ENCODE measurements at places on chromosomes 16 and 17. TPM values are rescaled to one million over a fixed set of nuclear protein-coding genes. Genes with fewer than 3 reads are reported as not detected.
A peak's percentile ranks its signal among the peaks of the same experiment; 100 is the strongest.

Gene PDIA2
- 2.4 TPM for total RNA-seq

DNA sequence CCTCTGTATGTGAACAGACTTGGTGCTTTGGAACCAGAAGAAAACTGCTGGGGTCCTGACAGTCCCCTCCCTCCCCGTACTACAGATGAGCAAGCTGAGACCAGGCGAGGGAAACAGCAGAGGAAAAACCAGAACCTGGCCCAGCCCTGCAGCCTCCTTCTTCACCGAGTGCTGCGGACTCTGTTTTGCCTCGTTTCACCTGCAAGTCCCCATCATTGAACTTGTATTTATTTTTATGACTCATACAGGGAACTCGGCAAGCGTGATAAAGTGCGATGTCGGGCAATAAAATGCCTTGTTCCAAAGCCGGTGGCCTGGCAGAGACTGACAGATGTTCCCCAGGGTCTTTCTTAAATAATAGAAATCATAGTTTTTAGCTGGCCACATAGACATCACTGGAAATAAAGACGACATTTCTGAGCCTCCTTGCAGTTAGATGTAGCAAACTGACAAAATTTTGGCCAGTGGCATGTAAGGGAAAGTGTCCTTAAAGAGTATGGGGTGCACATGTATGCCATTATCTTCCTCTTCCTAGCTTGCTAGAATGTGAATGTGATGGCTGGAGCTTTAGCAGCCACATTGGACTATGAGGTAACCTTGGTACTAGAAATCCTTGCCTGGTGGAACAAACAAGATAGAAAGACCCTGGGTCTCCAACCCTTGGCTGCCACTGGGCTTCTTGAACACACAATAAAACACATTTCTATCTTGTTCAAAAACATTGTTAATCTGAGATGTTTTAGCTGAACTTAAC is 128.6 kb downstream of the IRF8 start:
- no peak for DNase-seq

GRCh38 chr16:47625115-47625567 is 164.0 kb downstream of the PHKB start:
- no peak for DNase-seq

DNA sequence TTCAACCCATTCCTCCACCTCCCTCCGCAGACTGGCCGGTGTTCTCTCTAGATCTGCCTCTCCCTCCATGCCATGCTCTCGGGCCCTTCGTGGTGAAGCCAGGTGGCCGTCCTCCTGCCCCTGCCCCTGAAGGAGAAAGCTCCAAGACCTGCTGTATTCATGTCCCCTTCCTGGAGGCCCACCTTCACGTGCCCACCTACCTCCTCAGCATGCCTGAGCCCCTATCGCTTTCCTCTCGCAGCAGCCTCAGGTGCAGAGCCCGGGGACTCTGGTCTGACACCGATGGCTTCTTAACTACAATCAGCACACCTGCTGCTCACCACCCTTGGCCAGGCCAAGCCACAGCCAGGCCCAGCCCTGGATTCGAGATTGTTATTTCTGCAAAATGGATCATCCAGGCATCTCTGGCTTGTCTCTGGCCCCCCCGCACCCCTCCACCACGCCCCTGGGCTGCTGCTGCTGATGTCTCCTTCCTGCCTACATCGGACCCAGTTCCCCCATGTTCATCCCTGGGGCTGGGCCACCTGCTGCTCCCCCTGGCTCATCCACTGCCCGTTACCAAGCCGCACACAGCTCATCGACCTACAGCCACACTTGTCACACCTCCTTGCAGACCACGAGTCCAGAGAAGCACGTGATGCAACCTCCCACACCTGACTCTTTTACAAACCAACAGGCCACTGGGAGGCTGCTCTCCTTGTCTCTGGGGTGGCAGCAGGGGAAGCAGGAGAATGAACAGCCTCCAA is 32.5 kb upstream of the TNFRSF13B start:
- no peak for DNase-seq

DNA sequence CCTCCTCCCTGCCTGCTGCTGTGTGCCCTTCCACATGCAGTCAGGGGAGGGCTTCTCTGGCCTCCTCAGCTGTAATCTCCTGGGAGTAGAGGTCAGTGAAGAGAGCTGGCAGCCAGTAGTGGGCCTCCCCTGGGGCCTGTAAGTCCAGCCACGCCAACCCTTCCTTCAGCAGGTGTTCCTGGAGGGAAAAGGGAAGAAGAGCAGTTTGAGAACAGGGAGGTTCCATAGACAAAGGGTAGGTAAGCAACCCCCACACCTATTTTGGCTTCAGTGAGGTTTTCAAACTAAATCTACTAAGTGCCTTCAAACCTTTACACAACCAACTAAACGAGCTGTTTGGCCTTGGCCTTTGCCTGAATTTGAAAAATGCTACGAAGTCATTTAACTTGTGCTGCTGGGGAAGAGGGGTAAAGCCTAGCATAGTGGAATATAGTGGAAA is 14.2 kb downstream of the SNF8 start:
- DNase-seq = no peak

Gene PLK1
- total RNA-seq = 147 TPM

DNA sequence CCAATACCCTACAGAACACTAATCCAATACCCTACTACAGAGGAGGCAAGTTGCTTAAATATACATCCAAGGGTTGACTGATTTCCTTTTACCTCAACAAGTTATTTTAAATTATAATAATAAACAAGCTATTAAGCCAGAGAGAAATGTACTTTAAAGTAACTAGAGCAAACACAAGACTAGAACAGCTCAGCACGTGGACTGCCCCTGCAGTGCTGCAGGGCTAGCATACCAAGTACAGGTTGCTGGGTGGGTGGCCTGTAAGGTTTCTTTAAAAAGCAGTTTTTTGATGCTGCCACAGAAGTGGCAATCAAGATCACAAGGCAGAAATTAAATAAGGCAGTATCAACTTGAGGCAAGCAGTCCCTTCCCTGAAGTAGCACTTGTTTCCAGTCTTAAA is 63.5 kb downstream of the PARN start:
- DNase-seq = no peak

- DNase-seq = no peak
Measured at GRCh38 chr16:57522960-57523359, 13.4 kb downstream of the CCDC102A start.

DNA sequence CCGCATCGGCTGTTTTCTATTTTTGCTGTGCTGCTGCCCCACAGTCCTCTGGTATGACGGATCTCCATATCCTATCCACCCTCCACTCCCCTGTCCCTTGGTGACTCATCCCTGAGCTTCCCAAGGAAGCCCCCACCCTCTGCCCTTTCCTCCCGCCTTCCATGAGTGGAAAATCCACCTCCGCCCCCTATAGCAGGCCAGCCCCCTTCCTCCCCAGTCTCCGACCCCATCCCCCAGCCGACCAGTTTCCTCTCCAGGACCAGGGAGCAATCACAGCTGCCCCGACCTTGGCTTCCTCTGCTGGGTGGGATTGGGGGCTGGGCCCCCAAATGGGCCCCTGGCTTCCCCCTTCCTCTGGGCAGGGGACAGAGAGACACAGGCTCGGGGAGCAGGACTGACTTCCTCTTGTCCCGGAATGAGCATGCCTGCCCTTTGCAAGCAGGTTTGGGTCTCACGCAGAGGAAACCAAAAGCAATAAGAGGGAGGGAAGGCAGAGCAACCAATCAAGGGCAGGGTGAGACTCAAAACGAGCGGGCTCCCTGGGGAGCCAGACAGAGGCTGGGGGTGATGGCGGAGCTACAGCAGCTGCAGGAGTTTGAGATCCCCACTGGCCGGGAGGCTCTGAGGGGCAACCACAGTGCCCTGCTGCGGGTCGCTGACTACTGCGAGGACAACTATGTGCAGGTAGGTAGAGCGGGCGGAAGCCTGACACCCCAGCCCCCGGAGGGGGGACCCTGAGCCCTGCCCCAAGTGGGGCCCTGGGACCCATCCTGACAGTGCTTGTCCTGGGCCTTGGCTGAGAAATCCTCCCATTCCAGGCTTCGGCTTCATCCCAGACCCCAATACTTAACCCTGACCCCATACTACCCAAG is at the start of the genes ABI3 and GNGT2:
TSS of gene ABI3 (plus strand) at position 550 of the 872 bp plus-strand sequence. CDS start at position 568, 18 bp downstream.
TSS of gene GNGT2 (minus strand) at position 417 of the 872 bp plus-strand sequence. CDS start 3,152 bp downstream, outside the sequence.
- peak; percentile 23 for DNase-seq

DNA sequence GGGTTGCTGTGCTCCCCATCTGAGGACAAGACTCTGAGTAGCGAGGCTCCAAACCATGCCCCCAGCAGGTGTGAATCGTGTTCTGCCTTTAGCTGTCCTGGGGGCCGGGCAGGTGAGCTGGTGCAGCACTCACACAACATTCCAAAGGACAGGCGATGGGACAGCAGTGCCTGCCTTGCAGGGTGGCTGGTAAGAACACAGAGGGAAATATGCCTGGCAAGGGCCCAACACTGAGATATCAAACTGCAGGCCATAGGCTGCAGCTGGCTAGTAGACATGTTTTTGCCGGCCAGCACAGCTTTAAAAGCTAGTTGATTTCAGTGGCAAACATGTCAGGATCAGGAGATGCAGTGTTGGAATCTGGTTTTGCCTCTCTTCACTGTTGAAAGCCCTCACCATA is 23.6 kb downstream of the CLEC16A start:
- no peak for DNase-seq

- DNase-seq = no peak
Measured at GRCh38 chr17:2564877-2565276, 28.6 kb upstream of the PAFAH1B1 start.

- peak; percentile 38 for DNase-seq
Measured at GRCh38 chr16:28283798-28284577, 8.3 kb upstream of the SBK1 start.

Gene GNG13
- 0.34 TPM for total RNA-seq

DNA sequence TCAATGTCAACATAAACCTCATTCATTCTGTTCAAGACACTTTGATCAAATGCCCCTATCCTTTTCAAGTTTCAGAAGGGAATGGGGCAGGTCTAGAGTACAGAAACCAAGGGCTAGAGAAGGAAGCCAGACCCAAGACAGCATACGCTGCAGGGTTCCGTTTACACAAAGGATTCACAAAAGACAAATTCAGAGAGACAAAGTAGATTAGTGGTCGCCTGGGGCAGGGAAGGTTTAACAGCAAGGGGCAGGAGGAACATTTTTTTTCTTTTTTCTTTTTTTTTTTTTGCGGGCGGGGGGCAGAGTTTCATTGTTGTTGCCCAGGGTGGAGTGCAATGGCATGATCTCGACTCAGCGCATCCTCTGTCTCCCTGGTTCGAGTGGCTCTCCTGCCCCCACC is 19.9 kb upstream of the TRAP1 start:
- DNase-seq = no peak

Gene C16orf92
- not detected for total RNA-seq

DNA sequence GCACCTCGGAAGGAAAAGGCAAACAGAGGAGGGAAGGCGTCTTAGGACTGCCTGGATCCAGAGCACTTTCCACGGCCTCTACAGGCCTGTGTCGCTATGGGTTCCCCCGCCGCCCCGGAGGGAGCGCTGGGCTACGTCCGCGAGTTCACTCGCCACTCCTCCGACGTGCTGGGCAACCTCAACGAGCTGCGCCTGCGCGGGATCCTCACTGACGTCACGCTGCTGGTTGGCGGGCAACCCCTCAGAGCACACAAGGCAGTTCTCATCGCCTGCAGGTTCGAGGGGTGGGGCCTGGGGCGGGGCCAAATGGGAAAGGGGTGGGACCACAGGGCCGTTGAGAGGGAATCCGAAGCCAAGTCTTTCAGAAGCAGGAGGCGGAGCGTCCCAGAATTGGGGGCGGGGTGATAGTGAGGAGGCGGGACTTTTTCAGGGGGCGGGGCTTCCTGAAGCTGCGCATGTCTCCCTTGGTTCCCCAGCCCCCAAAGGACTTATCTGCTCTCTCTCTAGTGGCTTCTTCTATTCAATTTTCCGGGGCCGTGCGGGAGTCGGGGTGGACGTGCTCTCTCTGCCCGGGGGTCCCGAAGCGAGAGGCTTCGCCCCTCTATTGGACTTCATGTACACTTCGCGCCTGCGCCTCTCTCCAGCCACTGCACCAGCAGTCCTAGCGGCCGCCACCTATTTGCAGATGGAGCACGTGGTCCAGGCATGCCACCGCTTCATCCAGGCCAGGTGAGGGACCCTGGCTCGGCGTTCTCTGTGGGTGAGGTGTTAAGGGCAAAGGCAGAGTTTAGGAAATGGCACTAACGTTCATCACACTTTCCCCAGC is 939 bp downstream of the BCL6B start:
- peak; percentile 100 for DNase-seq

Gene FOXC2
- 0.18 TPM for total RNA-seq

DNA sequence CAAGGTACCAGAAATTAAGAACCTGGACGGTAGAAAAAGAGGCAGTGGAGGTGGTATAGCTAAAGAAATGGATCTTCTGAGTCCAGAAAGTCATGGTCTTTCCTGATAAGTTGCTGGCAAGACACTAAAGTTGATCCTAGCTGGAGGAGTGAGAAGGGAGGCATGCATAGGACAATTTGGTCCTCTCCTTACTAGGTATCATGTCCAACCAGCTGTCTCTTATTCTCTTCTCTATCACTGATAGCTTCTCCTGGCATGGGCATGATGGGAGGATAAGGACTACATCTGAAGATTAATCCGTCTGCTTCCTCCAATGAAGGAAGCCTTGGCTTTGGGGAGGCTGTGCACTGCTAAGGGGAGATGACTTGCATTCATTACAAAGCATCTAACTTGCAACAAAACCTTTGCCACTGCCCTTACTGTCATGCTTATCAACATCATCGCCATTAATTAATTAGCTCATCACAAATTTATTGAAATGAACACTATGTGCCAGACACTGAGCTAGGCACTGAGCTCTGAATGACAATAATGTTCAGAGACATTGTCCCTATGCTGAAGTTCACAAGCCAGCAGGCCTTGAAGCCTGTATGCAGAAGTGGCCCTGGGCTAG is 3.1 kb upstream of the FAM117A start:
- DNase-seq = no peak

DNA sequence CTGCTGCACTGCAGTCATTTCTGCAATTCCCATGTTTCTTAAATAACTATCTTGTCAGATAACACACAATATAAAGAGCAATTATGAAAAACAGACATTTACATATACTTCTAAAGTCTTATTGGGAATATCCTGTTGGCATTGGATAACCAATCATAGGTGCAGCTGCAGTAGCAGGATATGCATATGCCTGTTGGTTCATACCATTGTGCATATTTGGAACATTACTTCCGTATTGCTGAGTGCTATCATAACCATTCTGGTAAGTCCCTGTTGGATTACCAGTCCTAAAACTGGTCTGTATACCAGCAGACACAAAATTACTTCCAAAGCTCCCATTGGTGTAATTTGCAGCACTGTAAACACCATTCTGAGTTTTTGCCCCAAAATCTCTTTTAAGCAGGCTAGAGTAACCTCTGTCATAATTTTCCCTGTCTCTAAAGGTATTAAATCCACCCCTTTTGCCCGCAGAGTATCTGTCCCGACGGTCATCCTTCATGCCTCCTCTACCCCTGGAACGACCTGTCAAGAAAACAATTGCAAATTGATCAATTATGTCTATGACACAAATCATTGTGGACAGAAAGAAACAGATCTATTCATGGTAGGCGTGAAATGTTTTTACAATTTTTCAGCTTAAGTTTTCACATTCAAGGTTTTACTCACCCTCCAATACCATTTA is 3.1 kb upstream of the POLG2 start:
- DNase-seq = no peak

Gene BCO1
- total RNA-seq = 0.23 TPM

DNA sequence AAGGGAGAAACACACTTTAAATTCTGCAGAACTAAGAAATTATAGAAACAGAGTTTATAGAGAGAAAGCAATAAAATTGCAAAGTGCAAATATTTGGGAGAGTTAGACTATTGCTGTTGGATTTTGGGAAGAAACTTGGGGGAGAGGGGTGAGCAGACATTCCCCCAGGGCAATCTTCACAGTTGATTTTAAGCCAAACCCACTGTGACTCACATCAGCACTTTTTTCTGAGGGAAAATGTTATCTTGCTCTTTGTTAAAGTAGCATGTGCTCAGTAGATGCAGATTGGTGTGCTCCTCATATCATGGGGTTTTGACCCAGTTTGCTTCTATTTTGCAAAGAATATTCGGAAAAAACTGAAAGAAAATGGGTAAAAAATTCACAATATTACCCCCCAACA is 367.6 kb downstream of the CDH11 start:
- no peak for DNase-seq

Data from WTC11 (cell line).